Activated CD8-positive, alpha-beta memory T cell treated with anti-CD3 and anti-CD28 coated beads, Interleukin-2, amount 50 U/mL, for 4 hours (primary cell): ENCODE measurements at places on chromosomes 6 and 20.

DNA sequence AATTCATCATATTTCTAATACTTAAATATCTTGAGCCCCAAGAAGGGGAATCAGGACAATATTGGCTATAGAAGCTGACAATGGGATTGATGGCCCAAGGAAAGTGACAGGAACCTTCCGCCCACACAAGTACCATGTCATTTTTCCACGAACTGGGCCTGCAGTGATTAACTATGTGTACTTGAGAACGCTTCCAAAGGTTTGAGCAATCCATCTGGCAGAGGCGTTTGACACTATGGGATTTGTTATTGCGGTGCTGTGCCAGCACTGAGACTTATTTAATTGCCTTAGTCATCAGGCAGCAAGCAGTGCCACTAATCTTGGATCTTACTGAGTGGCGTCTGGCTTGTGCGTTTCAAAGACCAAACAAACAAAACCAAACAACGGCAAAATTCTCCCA lies 135.6 kb upstream of the UST start:
- DNase-seq = no peak

DNA sequence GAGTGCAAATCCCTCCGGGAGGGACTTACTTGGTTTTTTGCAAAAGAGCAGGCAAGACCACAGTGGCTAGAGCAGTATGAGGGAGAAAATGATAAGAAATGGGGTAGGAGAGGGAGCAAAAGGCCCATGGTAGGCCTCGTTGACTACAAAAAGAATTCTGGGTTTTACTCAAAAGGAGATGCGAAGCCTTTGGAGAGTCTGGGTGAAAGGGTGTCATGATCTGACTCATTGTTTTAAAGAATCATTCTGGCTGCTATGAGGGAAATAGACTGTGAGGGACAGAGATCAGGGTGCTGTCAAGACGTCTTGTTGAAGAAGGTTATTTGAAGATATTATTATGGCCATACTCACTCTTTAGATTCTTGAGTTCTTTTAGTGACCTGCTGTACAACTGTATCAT lies 13.0 kb downstream of the TBC1D32 start:
- DNase-seq = no peak

DNA sequence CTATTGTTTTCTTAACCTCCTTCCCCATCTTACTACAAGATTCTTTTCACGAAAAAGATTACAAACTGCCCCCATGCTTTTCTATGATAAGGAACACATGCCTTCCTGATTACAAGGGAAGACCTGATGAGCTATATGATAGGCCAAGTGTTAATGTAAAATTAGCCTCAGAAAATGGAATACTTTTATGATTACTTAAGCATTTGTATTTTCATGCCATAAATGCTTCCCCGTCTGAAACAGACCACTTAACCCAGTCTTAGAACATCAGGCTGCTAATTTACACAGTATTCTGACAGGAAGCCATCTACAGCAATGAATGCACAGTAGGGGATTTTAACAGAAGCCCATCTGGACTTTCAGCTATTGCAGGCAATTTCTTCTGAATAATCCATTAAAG lies 274.9 kb downstream of the HAO1 start:
- no peak for DNase-seq

DNA sequence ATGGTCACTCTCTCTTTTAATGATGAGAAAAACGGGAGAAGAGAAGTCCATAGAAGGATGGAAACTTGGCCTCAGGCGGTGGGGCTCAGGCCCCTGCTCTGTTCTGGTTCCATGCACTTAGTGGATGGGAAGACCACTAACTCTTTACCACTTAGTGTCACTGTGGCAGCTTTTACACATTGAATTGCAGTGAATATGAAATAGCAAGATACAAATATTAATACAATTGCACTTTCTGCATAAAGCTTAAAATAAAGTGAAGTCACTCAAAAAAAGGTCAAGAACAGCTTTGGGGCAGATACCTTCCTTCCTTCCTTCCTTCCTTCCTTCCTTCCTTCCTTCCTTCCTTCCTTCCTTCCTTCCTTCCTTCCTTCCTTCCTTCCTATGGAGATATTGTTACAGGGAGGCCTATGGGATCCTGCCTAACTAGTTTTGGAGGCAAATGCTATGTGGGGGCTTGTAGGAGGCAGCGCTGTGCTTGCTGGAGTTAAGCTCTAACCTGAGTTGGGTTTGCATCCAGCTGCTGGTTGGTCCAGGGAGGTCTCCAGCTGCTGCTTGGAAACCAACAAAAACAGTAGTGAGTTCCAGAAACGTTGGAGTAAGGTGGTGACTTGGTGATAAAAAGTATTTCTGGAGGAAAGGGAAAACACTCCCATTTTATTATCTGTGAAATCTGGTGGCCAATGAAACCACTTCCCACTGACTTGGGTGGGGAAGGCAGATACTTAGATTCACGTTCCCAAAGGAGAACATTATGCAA lies 62.3 kb upstream of the NKX2-2 start:
- DNase-seq = no peak

DNA sequence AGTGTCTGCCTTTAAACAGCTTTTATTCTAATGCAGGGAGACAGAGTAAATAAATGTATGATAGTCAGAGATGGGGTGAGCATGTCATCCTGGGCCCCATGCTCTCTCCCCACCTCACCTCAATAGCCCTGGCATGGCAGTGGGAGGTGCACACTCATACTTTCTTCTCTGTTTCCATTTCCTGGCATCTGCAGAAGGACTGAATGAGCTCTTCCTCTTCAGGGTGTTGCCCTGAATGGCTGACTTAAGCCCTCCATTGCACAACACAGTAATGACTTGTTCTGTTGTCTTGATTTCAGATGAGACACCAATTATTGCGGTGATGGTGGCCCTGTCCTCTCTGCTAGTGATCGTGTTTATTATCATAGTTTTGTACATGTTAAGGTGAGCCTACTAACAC lies 57.0 kb upstream of the GNRH2 start:
- DNase-seq = no peak

- no peak for DNase-seq
Observed at GRCh38 chr20:20462185-20462584, 94.3 kb downstream of the INSM1 start.

- peak; percentile 24 for DNase-seq
Observed at GRCh38 chr20:41734506-41734945, 116.3 kb upstream of the CHD6 start.

DNA sequence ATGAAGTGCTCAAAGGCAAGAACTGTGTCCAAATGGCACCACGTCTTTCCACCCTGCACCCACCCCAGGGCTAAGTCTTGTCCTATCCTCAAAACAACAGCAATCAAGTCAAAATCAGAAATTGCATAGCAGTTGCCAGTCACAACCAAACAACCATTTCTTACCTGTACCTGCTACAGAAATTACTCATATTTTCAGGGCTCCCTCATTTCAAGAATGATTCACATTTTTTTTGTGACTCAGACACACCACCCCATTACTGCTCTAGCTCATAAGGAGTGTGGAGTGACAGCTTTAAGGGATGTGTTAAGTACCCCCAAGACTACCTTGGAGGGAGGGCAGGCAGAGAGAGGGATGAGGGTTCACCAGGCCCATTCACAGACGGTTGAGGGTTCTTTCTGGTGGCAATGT lies 111.7 kb downstream of the TRERF1 start:
- no peak for DNase-seq

- no peak for DNase-seq
Observed at GRCh38 chr6:79631693-79632172, 604 bp downstream of the SH3BGRL2 start.

DNA sequence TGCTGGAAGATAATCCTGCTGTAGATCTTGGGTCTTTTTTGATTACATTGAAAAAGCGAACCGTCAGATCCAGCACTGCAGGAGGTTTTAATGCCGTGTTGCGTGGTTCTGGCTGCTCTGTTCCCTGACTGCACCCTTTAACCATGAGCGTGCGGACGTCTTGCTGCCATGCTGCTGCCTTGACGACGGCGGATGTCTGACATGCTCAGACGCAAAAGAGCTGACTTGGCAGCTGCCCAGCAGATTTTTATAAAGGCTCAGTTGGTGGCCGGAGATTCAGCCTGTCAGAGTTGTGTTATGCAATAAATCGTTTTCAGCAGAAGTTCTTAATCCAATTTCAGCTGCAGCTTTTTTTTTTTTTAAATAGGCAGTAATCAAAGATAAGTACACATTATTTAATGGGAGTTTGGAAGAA lies 119.4 kb downstream of the JARID2 start:
- DNase-seq = peak; percentile 47

DNA sequence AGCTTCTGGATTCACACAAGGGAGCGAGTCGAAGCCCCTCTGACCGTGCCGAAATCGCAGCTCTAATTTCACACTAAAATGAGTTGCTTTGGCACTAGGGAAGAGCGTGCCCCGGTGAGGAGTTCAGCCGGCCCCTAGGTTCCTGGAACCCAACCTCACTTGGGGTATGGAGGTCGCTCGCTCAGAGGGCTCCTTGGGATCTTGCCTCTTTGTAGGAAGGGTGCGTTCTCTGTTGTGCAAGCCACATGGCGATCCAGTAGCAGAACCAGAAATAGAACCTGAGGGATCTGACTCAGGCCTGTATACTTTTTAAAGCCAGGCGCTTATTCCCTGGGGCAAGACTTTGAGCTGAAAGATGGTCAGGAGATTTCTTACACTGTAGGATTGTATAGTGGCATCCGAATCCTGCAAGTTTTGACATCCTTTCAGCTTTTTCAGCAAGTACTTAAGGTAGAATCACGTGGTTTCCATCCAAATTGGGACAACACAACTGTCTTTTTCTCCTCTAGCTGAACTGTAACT lies 861 bp upstream of the RALGAPA2 start:
- no peak for DNase-seq

DNA sequence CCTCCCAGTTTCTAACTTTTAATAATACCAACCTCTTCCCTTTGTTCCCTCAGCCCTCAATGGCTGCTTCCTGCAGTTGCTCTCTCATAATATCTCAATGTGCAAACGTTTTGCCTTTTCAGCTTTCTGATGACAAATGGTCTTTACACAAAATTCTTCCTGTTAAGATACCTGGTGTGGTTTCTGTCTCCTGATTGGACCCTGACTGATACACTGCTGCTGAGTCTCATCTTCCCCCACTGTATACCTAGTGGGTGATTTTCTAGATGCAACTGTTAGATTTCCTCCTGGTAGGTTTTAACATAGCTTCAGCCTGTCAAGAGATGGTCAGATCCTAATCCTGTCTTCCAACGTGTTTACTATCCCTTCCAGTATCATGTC lies 147.9 kb upstream of the TOP1 start:
- DNase-seq = no peak

GRCh38 chr6:32697031-32697430 lies 30.6 kb upstream of the HLA-DQB1 start:
- no peak for DNase-seq

GRCh38 chr6:42961020-42961470 lies 491 bp downstream of the GNMT start:
- DNase-seq = no peak

DNA sequence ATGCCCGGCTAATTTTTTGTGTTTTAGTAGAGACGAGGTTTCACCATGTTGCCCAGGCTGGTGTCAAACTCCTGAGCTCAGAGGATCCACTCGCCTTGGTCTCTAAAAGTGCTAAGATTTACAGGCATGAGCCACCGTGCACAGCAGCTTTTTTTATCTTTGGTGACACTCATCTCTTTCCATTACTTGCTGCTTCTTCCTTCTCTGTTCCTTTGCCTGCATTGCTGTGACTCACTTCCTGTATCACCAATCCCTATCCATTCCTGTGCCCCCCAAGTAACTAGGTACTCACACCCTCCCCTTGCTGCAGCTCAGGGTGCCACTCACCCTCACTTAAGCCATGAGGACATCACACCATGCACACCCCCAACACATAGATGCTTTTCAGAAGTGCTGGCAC lies 24.6 kb downstream of the KHDC1L start:
- DNase-seq = no peak

- DNase-seq = no peak
Observed at GRCh38 chr20:5630071-5630470, 120.1 kb upstream of the SHLD1 start.

- no peak for DNase-seq
Observed at GRCh38 chr6:25488156-25488555, 163.9 kb upstream of the SCGN start.

GRCh38 chr6:159012201-159012600 lies 12.2 kb upstream of the RSPH3 start:
- no peak for DNase-seq

DNA sequence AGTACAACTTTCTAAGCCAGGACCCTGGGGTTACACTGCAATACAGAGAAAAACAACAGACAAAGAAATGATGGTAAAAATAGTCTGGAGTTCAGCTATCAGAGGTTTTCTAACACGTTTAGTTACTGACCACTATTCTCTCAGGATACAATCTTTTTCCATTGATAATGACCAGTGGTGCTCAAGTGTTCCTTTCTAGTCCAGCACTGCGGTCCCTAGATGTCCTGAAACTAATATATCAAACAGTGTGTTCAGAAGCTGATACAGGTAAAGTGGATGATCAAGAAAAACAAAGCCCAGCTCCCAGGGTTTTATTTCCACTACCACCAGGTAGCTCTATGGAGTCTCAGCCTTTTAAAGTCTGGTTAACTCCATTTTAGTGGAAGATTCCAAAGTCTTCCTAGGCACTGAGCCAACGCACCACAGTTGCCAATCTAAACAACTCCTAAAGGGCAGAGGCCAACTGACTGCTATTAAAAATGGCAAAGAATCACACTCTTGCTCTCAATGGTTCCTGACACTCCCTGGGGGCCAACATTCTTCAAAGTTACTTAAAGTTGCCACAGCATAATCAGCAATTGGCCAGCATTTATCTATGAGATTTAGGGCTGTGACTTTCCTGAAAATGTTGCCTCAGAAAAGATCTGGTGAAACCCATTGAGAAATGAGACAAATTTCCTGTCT lies 38.2 kb downstream of the DZANK1 start:
- no peak for DNase-seq

DNA sequence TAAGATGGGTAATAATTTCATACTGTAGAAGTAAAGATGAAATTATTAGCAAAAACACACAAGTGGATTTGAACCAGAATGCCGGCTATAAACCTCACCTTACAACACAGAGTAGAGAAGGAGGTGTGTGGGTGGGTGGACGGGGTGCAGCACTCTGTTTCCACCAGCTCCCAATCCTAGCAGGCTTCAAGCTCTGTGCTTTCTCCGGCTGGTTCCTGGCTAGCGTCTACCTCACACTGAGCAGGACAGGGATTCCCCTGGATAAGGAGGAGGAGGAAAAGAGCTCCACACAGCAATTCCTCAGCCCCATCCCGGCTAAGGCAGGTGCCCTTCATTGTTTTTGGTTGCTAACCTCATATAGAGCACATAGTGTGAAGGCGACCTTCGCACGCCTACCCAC lies 453.3 kb downstream of the C6orf118 start:
- DNase-seq = no peak

- DNase-seq = no peak
Observed at GRCh38 chr6:105091140-105091829, 88.5 kb downstream of the POPDC3 start.

- no peak for DNase-seq
Observed at GRCh38 chr6:16184129-16184528, 54.3 kb upstream of the GMPR start.

DNA sequence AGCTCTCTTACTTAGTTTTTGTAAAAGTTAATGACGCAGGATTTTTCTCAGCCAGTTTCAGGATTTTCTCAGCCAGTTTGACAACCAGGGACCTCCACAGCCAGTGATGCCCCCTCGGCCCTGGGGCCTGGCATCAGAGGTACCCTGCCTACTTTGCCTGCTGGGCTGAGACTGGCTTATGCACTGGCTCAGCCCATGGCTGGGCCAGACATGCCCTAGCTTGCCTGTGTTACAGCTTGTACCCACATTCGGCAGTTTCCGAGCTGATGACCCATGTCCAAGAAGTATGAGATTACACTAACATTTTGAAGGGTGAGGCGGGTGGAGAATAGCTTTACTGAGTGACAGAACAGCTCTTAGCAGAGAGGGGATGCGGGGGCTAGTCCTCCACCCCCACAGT lies 406.1 kb upstream of the HSF2 start:
- DNase-seq = no peak
